Stimulated activated CD4-positive, alpha-beta T cell treated with anti-CD3 and anti-CD28 coated beads, Interleukin-2, amount 100 ng/mL, for 4 hours (primary cell): ENCODE measurements at places on chromosomes 1 and 21.

GRCh38 chr1:172399756-172400721 is 20.4 kb upstream of the C1orf105 start:
- no peak for DNase-seq

DNA sequence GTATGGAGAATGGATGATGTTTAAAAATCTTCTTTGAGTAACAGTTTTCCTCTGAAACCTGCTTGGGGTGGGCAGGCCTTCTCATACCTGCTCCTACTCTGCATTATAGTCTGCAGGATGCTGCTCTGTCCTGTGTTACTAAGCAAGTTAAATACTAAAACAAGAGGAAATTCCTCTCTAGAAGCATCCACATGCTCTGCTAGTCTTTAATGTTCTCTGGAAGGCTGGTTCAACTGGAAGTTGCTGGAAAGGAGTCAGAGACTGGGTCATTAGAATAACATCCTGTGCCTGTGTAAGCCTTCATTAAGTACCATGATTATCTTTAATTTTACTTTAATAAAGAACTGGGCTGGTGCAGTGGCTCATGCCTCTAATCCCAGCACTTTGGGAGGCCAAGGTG is 5.8 kb downstream of the SELP start:
- no peak for DNase-seq

GRCh38 chr1:56098946-56099345 is 480.4 kb downstream of the PLPP3 start:
- no peak for DNase-seq

- DNase-seq, result no peak
Observed at GRCh38 chr1:54818461-54819194, 17.5 kb upstream of the TTC22 start.

GRCh38 chr1:39895731-39896480 is 5.8 kb downstream of the MYCL start:
- no peak for DNase-seq

GRCh38 chr1:59845091-59845490 is 30.3 kb downstream of the HOOK1 start:
- DNase-seq, result no peak

- no peak for DNase-seq
Observed at GRCh38 chr1:2984399-2985061, 36.7 kb upstream of the ACTRT2 start.

- peak; percentile 22 for DNase-seq
Observed at GRCh38 chr1:185566995-185567394, 167.2 kb upstream of the HMCN1 start.

DNA sequence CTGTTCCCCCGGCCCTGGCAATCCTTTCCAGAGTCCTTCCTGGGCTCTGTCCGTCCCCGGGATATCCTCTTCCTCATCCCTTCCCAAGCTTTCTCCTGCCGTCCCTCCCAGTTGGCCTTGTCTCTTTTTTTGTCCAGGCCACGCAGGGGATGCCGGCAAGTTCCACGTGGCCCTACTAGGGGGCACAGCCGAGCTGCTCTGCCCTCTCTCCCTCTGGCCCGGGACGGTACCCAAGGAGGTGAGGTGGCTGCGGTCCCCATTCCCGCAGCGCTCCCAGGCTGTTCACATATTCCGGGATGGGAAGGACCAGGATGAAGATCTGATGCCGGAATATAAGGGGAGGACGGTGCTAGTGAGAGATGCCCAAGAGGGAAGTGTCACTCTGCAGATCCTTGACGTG is 13.4 kb upstream of the SVBP start:
- DNase-seq, result no peak

GRCh38 chr1:8170059-8170835 is 144.1 kb upstream of the ERRFI1 start:
- DNase-seq, result no peak

DNA sequence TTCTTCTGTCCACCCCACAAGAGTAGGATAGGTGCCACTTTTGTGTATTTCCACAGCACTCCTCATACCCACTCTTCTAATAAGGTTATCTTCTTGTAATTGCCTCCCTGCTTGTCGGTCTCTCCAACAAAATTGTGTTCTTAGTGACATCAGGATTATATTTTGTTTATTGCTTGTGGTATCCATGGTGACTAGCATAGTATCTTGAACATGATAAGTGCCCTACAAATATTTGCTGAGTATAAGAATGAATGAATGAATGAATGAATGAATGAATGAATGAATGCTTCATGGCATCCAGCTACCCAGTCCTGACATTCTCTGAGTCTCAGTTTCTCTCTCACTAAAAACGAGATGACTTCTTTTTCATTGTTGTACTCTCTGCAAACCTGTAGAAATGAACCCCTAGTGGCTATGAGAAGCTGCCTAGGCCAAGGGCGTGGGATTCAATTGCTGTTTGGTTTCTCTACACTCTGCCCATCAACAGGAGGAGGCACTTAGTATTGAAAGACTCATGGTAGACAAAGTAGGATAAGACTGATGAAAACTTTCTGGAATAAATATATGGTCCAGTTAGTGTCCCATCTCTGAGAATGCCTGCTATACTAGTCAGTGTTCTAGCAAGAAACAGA is 121.0 kb downstream of the TMEM53 start:
- no peak for DNase-seq

- DNase-seq, result no peak
Observed at GRCh38 chr1:173669491-173669941, at the start of gene ANKRD45. Gene ANKRD45 (minus strand): TSS chr1:173669851. CDS start chr1:173659418, 10,433 bp downstream.

GRCh38 chr1:39497585-39497984 is 6.1 kb downstream of the BMP8A start:
- DNase-seq, result no peak

DNA sequence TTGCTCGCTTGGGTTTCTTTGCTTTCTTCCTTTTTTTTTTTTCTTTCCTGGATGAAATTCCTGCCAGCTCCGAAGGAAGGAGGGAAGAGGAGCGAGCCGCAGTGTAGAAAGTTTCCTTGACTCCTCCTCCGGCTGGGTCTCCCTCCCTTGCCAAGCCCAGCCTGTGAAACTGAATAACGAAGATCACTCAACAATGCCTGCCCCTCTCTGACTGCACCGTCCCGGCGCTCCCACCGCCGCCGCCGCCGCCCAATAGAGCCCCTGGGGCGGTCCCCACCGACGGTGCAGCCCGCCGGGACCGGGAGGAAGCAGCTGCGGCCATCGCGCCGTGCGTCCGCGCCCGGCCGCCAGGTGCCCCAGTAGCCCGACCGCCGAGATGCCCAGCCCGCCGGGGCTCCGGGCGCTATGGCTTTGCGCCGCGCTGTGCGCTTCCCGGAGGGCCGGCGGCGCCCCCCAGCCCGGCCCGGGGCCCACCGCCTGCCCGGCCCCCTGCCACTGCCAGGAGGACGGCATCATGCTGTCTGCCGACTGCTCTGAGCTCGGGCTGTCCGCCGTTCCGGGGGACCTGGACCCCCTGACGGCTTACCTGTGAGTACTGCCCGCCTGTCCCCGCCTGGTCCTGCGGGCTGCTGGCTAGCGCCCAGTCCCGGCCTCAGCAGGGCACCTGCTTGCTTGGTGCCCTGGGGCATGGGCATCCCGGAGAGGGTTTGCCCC is at the start of gene LGR6:
TSS of gene LGR6 (plus strand) at position 186 of the 714 bp plus-strand sequence. CDS start at position 377, 191 bp downstream.
- DNase-seq, result no peak

DNA sequence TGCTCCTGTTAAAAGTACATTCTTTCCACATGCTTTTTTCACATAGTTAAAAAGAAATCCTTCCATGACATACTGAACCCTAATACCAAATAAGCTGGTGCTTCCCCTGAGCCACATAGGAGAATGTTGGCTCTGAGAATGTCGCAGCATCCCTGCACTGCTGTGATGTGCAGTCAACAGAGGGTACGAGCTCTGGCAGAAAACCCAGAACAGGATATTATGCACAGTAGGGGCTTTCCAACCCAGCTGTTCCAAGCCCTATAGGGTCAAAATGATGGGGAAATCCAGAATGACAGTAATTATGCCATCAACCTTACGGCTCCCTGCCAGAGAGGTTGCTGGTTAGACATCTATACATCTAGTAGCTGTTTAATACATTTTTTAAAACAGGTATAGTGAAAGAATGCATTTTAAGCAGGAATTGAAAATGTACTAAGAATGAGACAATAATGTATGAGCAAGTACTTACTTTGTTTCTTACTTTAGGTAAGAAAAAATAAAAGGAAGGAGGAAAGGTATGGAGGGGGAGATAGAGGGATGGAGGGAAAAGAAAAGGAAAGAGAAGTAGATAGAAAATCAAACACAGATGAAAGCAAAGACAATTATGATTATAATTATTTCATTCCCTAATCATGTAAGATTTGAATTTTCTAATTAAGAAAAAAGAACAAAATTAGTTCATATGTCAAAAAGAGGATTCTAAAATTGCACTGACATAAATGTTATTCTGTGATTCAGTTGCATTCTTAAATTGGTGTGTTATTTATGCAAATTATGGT is 126.0 kb downstream of the NR5A2 start:
- DNase-seq, result peak; percentile 31

- DNase-seq, result no peak
Observed at GRCh38 chr1:25723250-25723880, 76.6 kb upstream of the SELENON start.

- no peak for DNase-seq
Observed at GRCh38 chr1:111804776-111805175, 49.1 kb downstream of the DDX20 start.

DNA sequence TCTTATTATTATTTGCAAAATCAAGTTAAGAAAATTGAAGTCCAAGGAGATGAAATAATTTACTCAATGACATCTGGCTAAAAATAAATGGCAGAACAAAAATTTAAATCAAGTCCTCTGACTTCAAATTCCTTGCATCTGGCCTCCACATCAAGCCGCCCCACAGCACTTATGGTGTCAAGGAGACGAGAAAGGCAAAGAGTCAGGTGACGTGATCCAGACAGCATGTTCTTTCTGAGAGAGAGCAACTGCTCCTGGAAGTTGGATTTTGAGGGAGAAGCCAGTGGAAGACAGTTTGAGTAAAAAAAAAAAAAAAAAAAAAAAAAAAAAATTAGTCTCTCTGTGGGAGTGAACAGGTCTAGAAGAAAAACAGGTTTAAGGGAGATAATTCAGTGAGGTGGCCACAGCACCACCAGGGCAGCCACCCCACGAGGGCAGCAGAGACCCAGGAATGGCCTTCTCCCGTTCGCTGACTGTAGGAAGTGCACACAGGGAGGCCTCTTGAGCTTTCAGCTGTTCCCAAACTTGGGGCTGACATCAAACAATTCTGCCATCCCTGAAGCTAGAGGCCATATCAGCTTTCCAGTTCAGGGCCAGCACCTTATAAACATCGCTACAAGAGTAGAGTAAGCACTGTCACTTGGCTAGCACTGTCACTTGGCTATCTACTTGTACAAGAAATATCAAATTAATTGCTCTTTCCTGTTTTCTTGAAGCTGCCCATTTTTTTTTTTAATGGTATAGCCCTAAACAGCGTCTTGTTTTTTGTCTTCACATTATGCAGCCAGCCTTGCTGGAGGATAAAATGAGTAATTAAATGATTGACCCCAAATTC is 7.8 kb downstream of the C1orf162 start:
- peak; percentile 44 for DNase-seq

- no peak for DNase-seq
Observed at GRCh38 chr1:29648798-29649188, 412.5 kb downstream of the PTPRU start.

DNA sequence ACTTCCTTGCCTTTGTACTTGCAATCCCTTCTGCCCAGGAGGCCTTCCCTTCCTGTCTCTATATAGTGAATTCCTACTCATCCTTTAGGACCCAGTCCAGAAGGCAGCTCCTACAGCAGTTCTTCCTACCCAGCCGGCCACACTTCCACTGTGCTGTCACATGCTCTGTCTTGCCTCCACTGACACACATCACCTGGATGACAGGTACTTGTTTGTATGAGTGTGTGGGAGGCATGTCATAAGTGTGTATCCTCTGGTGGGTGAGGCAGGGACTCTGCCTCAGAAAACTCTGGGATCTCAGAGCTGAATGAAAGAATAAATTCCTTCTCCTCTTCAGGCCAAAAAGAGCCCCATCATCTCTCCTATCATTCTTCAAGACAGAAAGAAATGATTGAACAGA is 5.1 kb upstream of the OSCP1 start:
- no peak for DNase-seq

DNA sequence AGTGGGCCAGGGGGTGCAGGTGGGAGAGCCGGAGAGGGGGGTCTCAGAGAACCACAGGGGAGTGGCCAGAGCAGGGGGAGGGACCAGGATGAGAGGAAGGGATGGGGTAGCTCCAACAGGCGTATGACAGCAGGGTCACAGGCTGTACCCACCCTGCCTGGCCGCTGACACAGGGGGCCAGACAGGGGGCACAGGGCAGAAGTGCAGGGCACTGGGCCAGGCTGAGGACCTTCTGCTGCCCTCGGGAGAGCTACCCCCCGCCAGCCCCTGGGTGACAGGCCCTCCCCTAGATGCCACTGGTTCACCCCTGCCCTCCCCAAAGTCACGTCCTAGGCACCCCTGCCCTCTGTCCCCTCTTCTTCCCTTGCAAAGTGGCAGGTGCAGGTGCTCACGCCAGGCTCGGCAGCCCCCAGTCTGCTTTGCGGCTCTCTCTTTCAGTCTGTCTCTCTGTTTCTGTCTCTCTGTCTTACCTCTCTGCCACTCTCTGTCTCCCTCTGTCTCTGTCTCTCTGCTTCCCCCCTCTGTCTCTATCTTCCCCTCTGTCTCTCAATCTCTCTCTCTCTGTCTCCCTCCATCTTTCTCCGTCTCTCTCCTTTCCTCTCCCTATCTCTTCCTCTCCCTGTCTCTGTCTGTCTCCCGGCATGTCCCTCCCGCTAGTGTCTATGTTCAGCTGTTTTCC is 48.5 kb downstream of the WNT9A start:
- DNase-seq, result no peak

- DNase-seq, result no peak
Observed at GRCh38 chr1:162725301-162725837, 65.1 kb upstream of the HSD17B7 start.

DNA sequence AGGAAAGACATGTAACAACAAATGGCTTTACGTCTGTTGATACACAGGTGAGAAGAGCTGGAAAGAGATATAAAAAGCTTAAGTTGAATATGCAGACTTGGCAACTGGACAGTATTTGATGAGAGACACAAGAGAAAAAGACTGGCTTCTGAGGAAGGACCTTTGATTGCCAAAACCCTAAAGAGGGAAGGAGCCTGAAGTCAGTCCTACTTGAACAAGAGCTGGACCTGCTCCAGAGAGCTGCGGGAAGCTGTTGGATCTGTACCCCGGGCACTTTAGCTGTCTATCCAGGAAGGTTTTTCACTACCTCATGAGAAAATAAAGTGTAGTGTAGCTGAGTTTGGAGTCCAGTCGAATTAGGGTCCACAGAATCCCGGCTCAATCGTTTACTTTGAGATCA is 25.3 kb upstream of the LRRC8B start:
- DNase-seq, result no peak
